Breast epithelium (tissue), 4 donors: ENCODE measurements at places on chromosomes 5 and 9. TPM values are rescaled to one million over a fixed set of nuclear protein-coding genes. Genes with fewer than 3 reads are reported as not detected.

- no peak overlapping the region for H3K27ac ChIP-seq
- no peaks in the 10 kb centered on the region for H3K4me1 ChIP-seq
These were observed 153.7 kb downstream of the FGF1 start for GRCh38 chr5:142531977-142532780.

DNA sequence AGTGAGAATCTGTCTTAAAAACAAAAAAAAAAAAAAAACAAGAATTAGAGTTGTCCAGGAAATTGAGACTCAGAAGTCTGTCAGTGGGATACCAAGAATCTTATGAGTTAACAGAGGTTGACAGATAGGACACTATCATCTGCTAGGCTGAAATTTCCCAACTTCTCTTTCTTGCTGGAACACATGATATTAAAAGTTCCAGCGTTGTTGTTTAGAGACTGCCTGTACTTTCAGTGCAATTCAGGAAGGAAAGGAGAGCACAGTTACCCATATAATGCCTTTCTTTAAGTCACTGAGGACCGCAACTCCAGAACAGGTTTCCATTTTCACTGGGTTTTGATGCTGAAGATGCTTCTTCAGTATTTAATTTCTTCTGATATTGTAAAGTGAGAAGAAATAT lies 13.5 kb downstream of the TRPM6 start:
- H3K27me3 ChIP-seq: no peaks in the 10 kb centered on the region
- no peak overlapping the region for H3K4me3 ChIP-seq
- H3K4me1 ChIP-seq: no peaks in the 10 kb centered on the region
- DNase-seq: no peak
- H3K27ac ChIP-seq: no peak overlapping the region

DNA sequence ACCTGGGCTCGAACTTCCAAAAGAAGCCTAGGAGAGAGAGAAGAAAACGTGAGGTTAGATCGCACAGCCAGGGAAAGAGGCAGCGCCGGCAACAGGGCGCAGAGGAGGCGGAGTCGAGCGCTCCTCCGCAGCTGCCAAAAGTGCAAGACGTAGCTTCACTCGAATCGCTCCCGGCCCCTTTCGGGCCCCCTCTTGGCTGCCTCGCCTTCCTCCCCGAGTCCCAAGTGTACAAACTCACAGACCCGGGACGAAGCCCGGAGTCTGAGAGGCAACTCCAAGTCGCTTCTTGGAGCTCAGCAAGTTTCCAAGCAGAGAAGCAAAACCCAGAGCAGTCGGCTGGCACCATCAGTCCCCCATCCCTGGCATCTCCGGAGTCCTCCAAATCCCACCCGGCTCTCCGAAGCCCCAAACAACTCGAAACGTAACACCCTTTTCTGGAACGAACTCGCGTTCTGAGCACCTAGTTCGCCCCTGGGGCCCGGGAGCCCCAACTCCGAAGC lies 1.2 kb downstream of the MIER3 start:
- no peaks in the 10 kb centered on the region for H3K36me3 ChIP-seq
- DNase-seq: peak; percentile 27
- H3K4me3 ChIP-seq: peak overlapping the region; percentile 98
- no peaks in the 10 kb centered on the region for H3K4me1 ChIP-seq
- peak overlapping the region; percentile 96 for H3K27ac ChIP-seq
- H3K27me3 ChIP-seq: no peaks in the 10 kb centered on the region

GRCh38 chr9:129282731-129283211 lies 104.7 kb upstream of the IER5L start:
- no peaks in the 10 kb centered on the region for H3K4me1 ChIP-seq
- H3K4me3 ChIP-seq: peak overlapping the region; percentile 41
- H3K36me3 ChIP-seq: no peaks in the 10 kb centered on the region
- peak overlapping the region; percentile 57 for H3K27ac ChIP-seq
- DNase-seq: peak; percentile 16

GRCh38 chr5:135028791-135029476 lies 5.1 kb downstream of the PITX1 start:
- no peaks in the 10 kb centered on the region for H3K36me3 ChIP-seq
- H3K27ac ChIP-seq: no peak overlapping the region
- peaks cover 70% of the 10 kb centered on the region for H3K27me3 ChIP-seq
- peak overlapping the region; percentile 2 for H3K4me3 ChIP-seq
- H3K4me1 ChIP-seq: peaks cover 13% of the 10 kb centered on the region
- DNase-seq: no peak

GRCh38 chr9:3215658-3216057 lies 310.1 kb downstream of the RFX3 start:
- no peak for DNase-seq
- no peak overlapping the region for H3K27ac ChIP-seq
- no peaks in the 10 kb centered on the region for H3K27me3 ChIP-seq
- no peaks in the 10 kb centered on the region for H3K36me3 ChIP-seq
- no peaks in the 10 kb centered on the region for H3K4me1 ChIP-seq
- H3K4me3 ChIP-seq: no peak overlapping the region

- DNase-seq: no peak
- H3K36me3 ChIP-seq: no peaks in the 10 kb centered on the region
- H3K4me1 ChIP-seq: no peaks in the 10 kb centered on the region
- H3K27me3 ChIP-seq: no peaks in the 10 kb centered on the region
- H3K27ac ChIP-seq: no peak overlapping the region
These were observed 108.6 kb upstream of the ATP10B start for GRCh38 chr5:160960592-160960991.

- no peaks in the 10 kb centered on the region for H3K27me3 ChIP-seq
- no peak for DNase-seq
- no peak overlapping the region for H3K4me3 ChIP-seq
- H3K4me1 ChIP-seq: no peaks in the 10 kb centered on the region
- H3K36me3 ChIP-seq: no peaks in the 10 kb centered on the region
These were observed 54.8 kb upstream of the SGCD start for GRCh38 chr5:156272139-156272538.

DNA sequence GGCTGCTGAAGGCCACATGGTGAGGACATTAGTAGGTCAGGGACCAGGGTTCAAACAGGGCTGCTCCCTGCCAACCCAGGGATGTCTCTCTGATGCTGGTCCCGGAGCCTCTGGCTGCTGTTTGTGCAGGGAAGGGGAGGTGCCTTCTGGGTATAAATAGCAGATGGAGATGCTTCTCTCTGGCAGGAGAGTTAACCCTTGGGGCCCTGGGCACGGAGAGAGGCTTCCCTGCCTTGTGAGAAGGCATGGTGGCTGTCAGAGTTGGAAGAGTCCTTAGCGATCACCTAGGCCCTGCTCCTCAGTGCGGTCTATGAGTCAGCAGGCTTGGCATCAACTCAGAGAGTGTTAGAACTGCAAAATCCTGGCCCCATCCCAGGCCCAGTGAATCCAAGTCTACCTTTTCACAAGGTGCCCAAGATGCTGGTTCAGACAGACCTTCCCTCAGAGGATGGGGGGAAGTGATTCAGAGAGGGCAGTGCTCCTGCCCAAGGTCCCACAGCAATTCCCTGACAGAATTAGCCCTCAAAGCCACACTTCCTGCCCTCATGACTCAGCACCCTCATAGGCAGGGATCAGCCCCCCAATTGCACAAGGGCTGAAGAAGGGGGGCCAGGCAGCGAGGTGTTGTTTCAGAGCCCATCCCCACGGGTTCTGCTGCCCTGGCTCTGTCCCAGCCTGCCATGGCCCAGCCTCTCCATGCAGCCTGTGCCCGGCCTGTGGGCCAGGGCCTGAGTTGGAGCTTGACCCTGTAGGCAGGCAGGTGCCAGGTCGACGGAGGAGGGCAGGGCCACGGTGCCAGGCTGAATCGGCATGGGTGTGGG lies 25.6 kb downstream of the CAMK2A start:
- H3K27ac ChIP-seq: peak overlapping the region; percentile 59
- H3K36me3 ChIP-seq: no peaks in the 10 kb centered on the region
- peak; percentile 76 for DNase-seq
- no peaks in the 10 kb centered on the region for H3K27me3 ChIP-seq

- H3K4me3 ChIP-seq: peak overlapping the region; percentile 100
- H3K4me1 ChIP-seq: peaks cover 34% of the 10 kb centered on the region
- H3K27me3 ChIP-seq: no peaks in the 10 kb centered on the region
- DNase-seq: no peak
- peak overlapping the region; percentile 100 for H3K27ac ChIP-seq
- no peaks in the 10 kb centered on the region for H3K36me3 ChIP-seq
These were observed 681 bp upstream of the ETF1 start for GRCh38 chr5:138543730-138544104.

DNA sequence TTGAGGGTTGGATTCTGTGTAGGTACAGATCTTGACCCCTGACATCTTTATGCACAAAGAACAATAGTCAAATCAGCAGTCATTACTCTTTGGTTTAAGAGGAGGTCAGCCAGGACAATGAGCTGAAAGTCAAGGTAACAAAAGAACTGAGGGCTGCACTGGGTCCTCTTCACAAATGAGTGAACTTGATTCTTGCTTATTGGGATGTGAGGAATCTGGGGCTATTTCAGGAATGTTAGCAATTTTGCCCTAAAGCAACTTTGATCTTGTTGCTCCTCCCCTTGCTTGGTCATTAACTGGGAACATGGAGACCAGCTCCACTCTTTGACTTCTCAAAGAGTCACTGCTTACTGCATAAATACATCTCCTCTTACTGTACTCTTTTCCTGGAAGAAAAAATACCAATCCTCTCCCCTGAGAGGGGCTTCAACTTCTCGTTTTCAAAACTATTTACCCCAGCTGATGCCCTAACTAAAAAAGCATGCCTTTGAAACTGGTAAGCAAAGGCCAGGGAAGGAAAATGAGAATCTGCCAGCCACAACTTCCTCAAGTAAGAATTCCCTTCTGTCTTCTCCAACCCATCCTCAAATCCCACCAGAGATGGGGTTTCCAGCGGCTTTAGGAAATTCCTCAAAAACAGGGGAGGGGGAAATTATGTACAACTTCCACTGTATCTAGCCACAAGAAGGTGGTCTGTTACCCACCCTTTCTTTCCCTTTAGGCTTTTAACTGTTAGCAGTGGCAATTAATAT lies 368.3 kb downstream of the ENC1 start:
- no peaks in the 10 kb centered on the region for H3K4me1 ChIP-seq
- no peak overlapping the region for H3K4me3 ChIP-seq
- peak overlapping the region; percentile 27 for H3K27ac ChIP-seq
- H3K36me3 ChIP-seq: no peaks in the 10 kb centered on the region
- H3K27me3 ChIP-seq: no peaks in the 10 kb centered on the region

DNA sequence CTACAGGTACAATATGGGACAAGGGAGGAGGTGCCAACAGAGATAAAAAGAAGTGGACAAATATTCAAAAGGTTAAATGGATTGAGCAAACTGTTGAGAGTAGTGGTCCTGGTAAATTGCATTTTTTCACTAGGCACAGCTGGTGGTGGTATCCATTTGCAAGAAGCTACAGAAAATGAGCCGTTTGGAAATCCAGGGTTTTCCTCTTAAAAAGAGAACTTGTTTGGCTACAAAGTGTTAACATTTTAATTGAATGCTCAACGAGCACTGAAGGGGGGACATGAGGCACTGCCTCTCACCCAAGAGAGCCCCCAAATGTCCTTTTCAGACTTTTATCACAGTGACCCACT lies 491 bp upstream of the ZCCHC9 start:
- no peaks in the 10 kb centered on the region for H3K27me3 ChIP-seq
- peaks cover 5% of the 10 kb centered on the region for H3K4me1 ChIP-seq
- H3K27ac ChIP-seq: peak overlapping the region; percentile 97
- no peak for DNase-seq

GRCh38 chr9:6562201-6562600 lies 83.3 kb downstream of the GLDC start:
- no peaks in the 10 kb centered on the region for H3K36me3 ChIP-seq
- H3K27ac ChIP-seq: no peak overlapping the region
- H3K4me3 ChIP-seq: no peak overlapping the region
- no peaks in the 10 kb centered on the region for H3K4me1 ChIP-seq

DNA sequence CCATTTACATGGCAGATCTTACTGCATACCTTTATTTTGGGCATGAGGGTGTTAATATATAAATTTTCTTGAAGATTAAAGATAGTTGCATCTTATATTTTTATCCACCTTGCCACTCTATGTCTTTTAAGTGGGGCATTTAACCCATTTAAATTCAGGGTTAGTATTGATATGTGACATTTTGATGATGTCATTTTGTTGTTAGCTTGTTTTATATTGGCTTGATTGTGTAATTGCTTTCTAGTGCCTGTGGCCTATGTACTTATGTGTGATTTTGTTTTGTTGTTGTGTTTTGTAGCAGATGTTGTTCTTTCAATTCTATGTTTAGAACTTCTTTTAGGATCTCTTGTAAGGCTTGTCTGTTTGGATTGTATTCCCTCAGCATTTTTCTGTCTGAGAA lies 939.9 kb upstream of the CDH9 start:
- DNase-seq: no peak
- no peaks in the 10 kb centered on the region for H3K4me1 ChIP-seq
- H3K27me3 ChIP-seq: no peaks in the 10 kb centered on the region
- H3K36me3 ChIP-seq: no peaks in the 10 kb centered on the region

DNA sequence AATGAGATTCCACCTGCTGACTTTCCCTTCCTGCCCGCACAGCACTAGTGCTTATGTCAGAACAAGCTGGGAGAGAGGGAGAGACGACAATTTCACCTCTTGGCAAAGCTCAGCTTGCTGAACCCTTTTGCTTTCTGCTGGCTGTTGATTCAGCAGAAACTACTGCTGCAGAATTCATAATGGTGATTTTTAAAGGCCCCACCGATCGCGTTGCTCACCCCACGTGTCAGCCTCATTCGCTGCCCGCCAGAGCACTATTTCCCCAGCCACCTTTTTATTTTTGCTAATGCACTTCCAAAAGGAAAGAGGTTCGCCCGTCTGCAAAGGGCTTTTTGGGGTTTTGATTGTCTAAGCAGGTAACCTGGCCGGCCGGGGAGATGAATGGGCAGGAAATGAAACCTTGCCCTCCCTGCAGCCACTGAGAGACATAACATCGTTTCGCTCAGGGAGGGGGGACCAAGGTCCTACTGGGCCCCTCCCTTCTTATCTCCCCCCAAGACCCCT lies 1.3 kb downstream of the PPP2R2B start:
- no peak overlapping the region for H3K27ac ChIP-seq
- H3K4me3 ChIP-seq: peak overlapping the region; percentile 74
- peaks cover 22% of the 10 kb centered on the region for H3K27me3 ChIP-seq
- H3K4me1 ChIP-seq: no peaks in the 10 kb centered on the region
- DNase-seq: no peak
- H3K36me3 ChIP-seq: no peaks in the 10 kb centered on the region

Gene PRRT1B
- 0.33 TPM for total RNA-seq

Gene MIER3
- 18.1 TPM for total RNA-seq

Gene FAM78A
- 1.6 TPM for total RNA-seq

Gene ROPN1L
- 0.29 TPM for total RNA-seq

Gene SLC1A1
- total RNA-seq: 3.4 TPM

Gene PCDHGB7
- 15.4 TPM for total RNA-seq

Gene SLC6A18
- total RNA-seq: not detected

Gene TNC
- 58.0 TPM for total RNA-seq

Gene SPINK14
- total RNA-seq: not detected
